ENCODE measurements at places on chromosomes 1 and 21.
A peak's percentile ranks its signal among the peaks of the same experiment; 100 is the strongest.

DNA sequence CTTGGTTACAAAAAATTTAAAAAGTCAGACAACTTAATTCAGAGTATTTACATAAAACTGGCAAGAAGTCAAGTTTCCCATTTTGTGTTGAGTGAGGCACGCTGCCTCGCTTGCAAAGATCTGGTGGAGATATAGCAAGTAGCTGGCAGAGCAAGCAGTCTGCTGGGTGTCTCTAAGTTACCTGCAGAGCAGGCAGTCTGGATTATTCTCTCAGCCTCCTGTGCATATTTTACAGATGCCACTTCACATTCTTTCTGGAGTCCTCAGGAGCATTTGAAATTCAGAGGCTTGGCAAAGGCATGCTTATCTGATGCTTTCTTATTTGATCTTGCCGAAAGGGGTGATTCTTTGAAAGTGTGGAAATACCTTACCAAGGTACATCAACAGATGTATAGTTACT is 640.4 kb upstream of the ADGRL4 start:
- DNase-seq: no peak
- no peaks in the 10 kb centered on the region for H3K36me3 ChIP-seq
- H3K27ac ChIP-seq: no peak overlapping the region
- H3K27me3 ChIP-seq: no peaks in the 10 kb centered on the region

GRCh38 chr21:46052703-46053651 is 44.9 kb upstream of the COL6A2 start:
- H3K27ac ChIP-seq: no peak overlapping the region
- no peak for DNase-seq
- peaks cover 8% of the 10 kb centered on the region for H3K4me1 ChIP-seq
- H3K36me3 ChIP-seq: no peaks in the 10 kb centered on the region
- no peak overlapping the region for H3K4me3 ChIP-seq
- H3K27me3 ChIP-seq: no peaks in the 10 kb centered on the region

DNA sequence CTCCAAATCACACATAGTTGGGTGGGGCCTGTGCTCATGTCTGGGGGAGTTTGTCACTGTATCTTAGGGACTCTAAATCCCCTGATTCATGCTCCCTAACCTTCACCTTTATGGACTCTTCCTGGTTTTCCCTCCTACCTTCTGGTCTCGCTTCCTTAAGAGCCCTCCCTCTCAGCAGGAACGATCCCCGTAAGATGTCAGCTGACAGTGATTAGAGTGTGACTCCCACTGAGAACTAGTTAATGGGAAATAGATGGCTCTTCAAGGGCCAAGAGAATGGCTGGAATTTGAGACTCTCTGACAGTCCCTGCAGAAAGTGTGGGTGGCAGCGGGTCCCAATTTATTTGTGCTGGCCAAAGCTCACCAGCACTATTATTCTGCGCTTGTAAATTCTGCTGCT is 22.0 kb downstream of the LYPD8 start:
- no peaks in the 10 kb centered on the region for H3K36me3 ChIP-seq
- H3K4me3 ChIP-seq: no peak overlapping the region
- H3K4me1 ChIP-seq: no peaks in the 10 kb centered on the region
- no peaks in the 10 kb centered on the region for H3K27me3 ChIP-seq
- H3K27ac ChIP-seq: no peak overlapping the region
- no peak for DNase-seq

- H3K27me3 ChIP-seq: no peaks in the 10 kb centered on the region
- H3K27ac ChIP-seq: no peak overlapping the region
- H3K4me3 ChIP-seq: no peak overlapping the region
- DNase-seq: peak; percentile 53
- H3K36me3 ChIP-seq: no peaks in the 10 kb centered on the region
Measured at GRCh38 chr1:24966724-24967346, 36.8 kb upstream of the RUNX3 start.

DNA sequence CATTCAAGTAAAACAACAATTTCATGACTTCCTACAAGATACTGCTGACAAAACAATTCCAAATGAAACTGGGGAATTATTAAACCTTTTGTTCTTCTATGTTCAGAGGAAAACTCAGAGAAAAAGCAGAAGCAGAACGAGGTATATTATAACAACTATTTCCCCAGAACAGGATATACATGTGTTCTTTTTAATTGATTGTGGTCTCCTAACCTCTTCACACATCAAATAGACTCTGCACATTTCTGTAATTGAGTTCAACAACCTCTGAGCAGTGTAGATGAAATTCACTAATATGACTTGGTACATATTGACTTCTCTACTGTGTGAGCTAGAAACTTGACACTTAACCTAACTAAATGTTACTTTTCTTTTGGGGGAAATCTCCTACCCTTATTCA is 584.2 kb downstream of the NEGR1 start:
- no peaks in the 10 kb centered on the region for H3K27me3 ChIP-seq
- no peaks in the 10 kb centered on the region for H3K4me1 ChIP-seq
- H3K36me3 ChIP-seq: no peaks in the 10 kb centered on the region
- no peak overlapping the region for H3K27ac ChIP-seq
- no peak overlapping the region for H3K4me3 ChIP-seq
- no peak for DNase-seq

- no peaks in the 10 kb centered on the region for H3K4me1 ChIP-seq
- no peak overlapping the region for H3K27ac ChIP-seq
- no peak for DNase-seq
Measured at GRCh38 chr21:17658931-17659330, 46.2 kb upstream of the BTG3 start.

DNA sequence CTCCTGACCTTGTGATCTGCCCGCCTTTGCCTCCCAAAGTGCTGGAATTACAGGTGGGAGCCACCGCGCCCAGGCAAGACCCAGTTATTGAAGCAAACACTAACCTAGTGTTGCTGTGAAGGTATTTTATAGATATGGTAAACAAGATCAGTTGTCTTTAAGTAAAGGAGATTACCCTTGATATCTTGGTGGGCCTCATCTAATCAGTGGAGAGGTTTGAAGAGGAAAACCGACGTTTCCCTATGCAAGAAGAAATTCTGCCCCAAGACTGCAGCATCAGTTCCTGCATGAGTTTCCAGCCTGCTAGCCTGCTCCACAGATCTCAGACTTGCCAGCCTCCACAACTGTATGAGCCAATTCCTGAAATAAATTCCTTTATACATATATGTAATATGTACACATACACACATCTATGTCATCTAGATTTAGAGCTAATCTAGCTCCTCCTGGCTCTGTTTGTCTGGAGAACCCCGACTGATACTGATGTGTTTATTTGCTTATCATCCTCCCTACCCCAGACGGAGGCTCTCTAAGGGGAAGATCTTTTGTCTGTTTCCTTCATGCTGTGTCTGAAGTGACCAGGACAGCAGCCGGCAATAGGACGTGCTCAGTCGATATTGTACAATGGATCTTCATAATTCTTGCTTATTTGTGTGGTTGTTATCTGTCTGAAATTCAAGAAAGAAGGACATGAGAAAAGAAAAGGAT is 90.9 kb downstream of the IER5 start:
- H3K4me3 ChIP-seq: no peak overlapping the region
- no peaks in the 10 kb centered on the region for H3K27me3 ChIP-seq
- no peaks in the 10 kb centered on the region for H3K4me1 ChIP-seq
- no peak overlapping the region for H3K27ac ChIP-seq
- DNase-seq: no peak
- H3K36me3 ChIP-seq: no peaks in the 10 kb centered on the region

DNA sequence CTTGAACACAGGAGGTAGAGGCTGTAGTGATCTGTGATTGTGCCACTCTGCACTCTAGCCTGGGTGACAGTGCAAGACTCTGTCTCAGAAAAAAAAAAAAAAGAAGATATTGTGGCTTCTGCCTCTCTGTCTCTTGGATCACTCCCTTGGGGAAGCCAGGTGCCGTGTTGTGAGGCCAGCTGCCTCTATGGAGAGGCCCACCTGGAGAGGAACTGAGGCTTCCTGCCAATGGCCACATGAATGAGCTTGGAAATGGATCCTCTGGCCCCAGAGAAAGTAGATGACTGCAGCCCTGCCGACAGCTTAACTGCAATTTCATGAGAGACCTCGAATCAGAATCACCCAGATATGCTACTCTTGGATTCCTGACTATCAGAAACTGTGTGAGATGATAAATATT is 19.7 kb upstream of the AK2 start:
- H3K4me1 ChIP-seq: peaks cover 5% of the 10 kb centered on the region
- H3K4me3 ChIP-seq: no peak overlapping the region
- H3K27ac ChIP-seq: no peak overlapping the region
- no peak for DNase-seq
- no peaks in the 10 kb centered on the region for H3K36me3 ChIP-seq
- H3K27me3 ChIP-seq: no peaks in the 10 kb centered on the region

- no peaks in the 10 kb centered on the region for H3K36me3 ChIP-seq
- H3K4me3 ChIP-seq: no peak overlapping the region
- no peak overlapping the region for H3K27ac ChIP-seq
- no peaks in the 10 kb centered on the region for H3K27me3 ChIP-seq
- no peak for DNase-seq
- no peaks in the 10 kb centered on the region for H3K4me1 ChIP-seq
Measured at GRCh38 chr1:186865253-186865652, 36.5 kb downstream of the PLA2G4A start.

DNA sequence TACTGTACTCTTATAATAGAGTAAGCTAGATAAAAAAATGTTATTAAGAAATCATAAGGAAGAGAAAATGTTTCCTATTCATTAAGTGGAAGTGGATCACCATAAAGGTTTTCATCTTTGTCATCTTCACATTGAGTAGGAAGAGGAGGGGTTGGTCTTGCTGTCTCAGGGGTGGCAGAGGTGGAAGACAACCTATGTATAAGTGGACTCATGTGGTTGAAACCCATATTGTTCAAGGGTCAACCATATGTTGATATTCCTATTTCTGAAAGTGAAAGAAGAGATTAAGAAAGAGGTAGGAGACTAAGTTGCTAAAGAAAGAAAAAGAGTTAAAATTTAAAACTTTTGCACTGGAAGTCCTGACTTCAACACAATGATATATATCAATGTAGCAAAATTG is 4.9 kb upstream of the ZP4 start:
- H3K27me3 ChIP-seq: no peaks in the 10 kb centered on the region
- no peaks in the 10 kb centered on the region for H3K36me3 ChIP-seq
- H3K27ac ChIP-seq: no peak overlapping the region
- no peak for DNase-seq
- no peak overlapping the region for H3K4me3 ChIP-seq

DNA sequence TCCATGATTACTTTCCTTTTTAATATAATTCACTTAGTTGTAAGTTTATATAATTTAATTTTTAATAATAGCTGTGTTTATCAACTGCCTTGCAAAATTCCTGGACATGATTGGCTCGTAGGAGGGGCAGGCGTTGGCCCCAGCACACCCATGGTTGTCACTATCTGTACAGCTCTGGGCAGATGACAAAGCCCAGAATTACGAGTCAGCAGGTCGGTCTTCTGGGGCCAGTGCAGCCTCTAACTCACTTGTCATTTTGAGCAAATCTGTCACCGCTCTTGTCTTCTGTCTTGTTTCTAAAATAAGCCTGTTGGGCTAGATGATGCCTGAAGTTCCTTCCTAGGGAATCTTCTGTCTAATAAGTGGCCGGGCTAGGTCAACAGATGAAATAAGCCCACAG is 21.4 kb upstream of the LRRC38 start:
- no peak for DNase-seq
- H3K27me3 ChIP-seq: no peaks in the 10 kb centered on the region
- H3K27ac ChIP-seq: no peak overlapping the region
- no peaks in the 10 kb centered on the region for H3K4me1 ChIP-seq

DNA sequence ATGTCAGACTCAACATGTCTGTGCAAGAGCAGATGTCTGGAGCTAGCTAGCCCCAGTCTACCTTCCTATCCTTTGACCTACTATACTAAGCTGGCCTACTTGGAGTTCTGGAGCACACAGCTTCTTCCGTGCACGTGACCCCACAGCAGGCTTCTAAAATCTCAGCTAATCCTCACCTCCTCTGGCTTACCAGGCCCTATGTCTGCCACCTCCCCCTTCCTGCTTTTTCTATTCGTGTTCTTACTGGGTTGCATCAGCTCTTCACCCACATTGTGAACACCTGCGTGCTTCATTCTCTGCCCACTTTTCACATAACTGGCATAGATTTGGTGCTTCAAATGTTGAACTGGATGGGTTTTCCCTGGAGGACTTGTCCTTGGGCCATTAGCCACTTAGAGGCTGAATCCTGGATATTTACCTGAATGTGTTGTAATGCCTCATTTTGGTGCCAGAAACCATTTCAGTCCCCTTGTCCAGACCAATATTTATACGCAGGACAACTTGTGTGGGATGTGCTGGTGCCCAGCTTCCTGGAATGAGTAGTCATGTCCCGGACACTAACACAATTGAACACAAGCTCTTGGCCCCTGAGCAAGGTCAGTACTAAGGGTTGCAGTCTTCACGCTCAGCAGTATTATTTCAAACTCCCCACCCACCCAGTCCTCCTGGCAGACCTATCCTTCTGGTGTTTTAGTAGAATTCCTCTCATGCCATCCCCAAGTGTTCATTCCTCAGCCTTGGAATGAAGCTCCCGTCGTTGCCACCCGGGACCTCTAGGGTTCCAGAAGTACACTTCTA is 24.0 kb downstream of the TENT5C start:
- no peaks in the 10 kb centered on the region for H3K4me1 ChIP-seq
- no peak for DNase-seq
- H3K4me3 ChIP-seq: no peak overlapping the region
- no peaks in the 10 kb centered on the region for H3K27me3 ChIP-seq

DNA sequence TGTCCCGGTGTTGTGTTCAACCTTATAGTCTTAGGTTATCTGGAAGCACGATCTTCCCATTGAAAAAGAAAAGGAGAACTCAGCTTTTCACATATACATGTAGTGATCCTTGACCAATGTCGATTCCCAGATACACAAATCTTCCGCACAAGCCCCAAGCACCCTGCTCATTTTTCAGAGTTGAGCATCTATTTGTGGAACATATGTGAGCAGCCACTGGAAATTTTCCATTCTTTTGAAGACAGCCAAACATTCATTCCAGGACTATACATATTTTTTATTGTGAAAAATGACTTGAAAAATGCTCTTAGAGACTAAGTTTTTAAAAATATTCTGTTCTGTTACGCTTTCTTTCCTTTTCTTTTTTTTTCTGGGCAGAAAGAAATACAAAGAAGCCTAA is 371.9 kb downstream of the RGS7 start:
- H3K4me3 ChIP-seq: no peak overlapping the region
- no peak overlapping the region for H3K27ac ChIP-seq
- H3K4me1 ChIP-seq: no peaks in the 10 kb centered on the region
- no peak for DNase-seq
- no peaks in the 10 kb centered on the region for H3K27me3 ChIP-seq

DNA sequence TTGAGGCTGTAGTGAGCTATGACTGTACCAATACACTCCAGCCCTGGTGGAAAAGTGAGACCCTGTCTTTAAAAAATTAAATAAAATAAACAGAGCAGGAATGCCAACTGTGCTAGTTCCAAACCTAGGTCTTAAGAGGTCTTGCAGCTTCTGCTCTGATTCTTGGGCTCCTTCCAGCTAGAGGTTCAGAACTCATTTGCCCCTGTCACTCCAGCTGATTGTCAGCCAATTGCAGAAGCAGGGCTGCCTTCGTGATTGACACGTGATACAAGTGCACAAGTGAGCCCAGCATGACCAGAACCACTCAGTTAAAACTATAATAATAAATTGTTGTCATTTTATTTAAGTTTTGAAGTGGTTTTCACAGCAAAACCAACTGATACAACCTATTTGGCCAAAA is 298.4 kb downstream of the USP25 start:
- H3K4me3 ChIP-seq: no peak overlapping the region
- no peaks in the 10 kb centered on the region for H3K27me3 ChIP-seq
- no peaks in the 10 kb centered on the region for H3K36me3 ChIP-seq
- H3K27ac ChIP-seq: no peak overlapping the region
